Left ventricle myocardium superior (tissue), 1 donor: ENCODE measurements at places on chromosomes 5 and 9.
A peak's percentile ranks its signal among the peaks of the same experiment; 100 is the strongest.

DNA sequence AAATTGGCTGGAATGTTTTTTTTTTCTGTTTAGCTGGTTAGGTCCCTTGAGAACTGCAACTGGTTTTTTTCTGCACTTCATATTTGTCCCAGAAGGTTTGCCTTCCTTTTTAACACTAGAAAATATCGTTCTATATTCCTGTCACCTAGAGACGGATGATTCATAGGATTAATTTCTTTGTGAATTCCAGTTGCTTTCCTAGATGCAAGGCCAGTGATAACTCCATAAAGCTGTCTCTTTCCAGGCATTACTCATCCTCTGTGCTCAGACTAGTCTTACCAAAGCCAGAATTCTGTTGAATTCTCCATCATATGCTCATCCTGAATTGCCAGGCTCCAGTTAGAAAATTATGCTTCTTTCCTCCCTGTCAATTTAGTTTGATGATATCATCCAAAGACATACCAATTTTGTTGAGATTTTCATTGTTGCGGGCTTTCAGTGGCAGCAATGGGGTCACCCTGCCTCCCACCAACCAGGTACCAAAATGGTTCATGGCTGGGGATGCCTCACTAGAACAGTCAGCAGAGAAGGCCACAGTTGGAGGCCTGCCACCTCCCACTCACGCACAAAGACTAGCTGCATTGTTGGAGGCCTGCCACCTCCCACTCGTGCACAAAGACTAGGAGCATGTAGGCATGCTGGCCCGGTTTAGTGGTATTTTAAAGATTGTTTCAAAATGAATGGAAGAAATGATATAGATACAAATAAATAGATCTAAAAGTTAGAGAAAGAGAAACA lies 8.5 kb downstream of the BAAT start:
- DNase-seq: no peak

- no peak for DNase-seq
Observed at GRCh38 chr9:13555989-13556500, 276.6 kb upstream of the MPDZ start.

- no peak for DNase-seq
Observed at GRCh38 chr5:149448831-149449714, 70.0 kb upstream of the IL17B start.

DNA sequence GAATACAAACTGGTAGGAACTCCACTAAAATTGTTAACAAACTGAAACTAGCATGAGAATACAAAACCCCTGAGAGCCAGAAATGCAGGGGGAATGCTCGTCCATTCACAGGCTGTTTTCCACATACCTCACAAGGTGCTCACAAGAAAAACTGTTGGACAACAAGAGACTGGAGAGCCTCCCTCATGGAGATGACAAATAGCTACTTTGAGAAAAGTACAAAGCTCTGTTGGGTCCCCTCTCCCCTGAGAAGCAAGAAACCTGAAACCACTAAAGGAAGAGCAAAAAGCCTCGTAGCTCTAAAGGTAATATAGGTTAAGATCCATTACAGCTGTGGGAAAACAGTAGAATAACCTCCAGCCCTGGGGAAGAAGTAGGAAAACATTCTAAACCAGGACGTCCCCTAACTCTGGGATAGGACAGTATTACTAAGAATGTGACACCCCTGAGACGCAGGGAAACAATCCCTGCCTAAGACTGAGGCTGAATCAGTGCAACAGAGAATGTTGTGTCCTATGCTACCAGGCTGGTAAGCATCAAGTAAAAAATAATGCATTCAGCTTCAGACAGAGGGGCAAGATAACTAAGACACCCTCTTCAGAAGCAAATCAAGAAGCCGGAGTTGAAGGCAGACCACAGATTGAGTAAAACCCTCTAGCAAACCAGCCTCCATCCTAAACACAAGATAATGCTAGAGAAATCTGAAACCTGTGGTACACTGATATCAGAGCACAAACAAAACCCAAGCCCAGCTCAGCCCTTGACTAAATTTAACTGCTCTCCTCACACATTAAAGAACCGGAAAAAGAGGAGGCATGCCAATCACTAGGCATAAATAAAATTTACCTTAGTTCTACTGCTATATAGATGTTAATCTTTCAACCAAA lies 160.2 kb downstream of the SSBP2 start:
- DNase-seq: no peak

DNA sequence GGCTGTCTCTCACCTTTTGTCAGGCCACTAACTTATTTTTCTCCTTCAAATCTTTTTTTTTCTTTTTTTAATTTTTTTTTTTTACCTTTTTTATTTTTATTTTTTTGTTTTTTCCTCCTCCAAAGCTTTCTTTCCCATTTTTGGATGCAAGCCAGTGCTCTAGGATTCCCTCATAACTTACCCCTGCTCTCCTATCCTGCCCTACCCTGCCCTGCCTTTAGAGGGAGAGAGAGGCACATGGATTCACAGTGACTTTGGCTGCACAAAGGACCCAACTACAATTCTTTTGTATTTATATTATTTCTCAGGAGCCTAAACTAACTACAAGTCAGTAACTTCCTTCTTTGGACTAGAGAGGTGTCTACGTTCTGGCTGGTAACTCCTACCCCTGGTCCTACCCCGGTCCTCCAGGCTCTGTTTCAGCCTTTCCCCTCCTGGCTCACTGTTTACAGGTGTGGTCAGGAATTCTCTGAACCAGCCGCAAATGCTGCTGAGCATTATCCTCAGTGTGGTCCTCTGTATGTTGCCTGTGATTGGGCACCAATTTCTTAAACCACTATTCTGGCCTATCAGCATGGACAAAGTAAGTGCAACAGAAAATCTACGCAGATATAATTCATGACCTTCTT lies 8.4 kb upstream of the RUSC2 start:
- DNase-seq: no peak

- no peak for DNase-seq
Observed at GRCh38 chr9:99964336-99964735, 57.9 kb downstream of the STX17 start.

- DNase-seq: no peak
Observed at GRCh38 chr5:80122579-80122978, 87.4 kb downstream of the THBS4 start.

- DNase-seq: no peak
Observed at GRCh38 chr5:131384173-131384572, 120.3 kb downstream of the CDC42SE2 start.

DNA sequence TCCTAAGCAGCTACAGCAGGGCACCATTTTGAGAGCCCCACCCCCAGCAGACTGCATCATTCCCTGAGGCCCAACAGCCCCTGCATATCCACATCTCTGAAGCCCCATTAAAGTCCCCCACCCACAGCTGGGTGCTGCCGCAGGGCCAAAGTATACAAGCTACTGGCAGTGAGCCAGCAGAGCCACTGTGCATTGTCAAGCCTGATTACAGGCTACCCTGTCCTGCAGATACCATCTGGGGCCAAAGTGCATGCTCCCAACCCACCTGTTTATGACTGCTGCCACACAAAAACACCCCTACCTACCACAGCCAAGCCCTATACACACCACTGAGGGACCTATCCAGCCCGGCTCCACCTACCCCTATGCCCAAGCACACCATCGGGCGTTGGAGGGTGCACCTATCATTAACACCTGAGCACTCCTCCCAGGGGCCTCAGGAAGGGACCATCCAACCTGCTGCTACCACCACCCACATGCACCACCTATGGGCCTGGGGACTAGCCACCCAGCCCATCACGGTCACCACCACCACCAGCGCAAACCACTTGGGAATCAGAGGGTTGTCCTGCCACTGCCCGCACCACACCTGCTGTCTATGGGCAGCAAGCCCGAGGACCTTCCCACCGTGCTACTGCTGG lies 105.0 kb downstream of the PLPP1 start:
- DNase-seq: peak; percentile 40

GRCh38 chr9:97237951-97238889 lies 69.2 kb upstream of the CCDC180 start:
- peak; percentile 90 for DNase-seq

- DNase-seq: peak; percentile 38
Observed at GRCh38 chr5:159805021-159805420, 111.3 kb upstream of the ADRA1B start.

DNA sequence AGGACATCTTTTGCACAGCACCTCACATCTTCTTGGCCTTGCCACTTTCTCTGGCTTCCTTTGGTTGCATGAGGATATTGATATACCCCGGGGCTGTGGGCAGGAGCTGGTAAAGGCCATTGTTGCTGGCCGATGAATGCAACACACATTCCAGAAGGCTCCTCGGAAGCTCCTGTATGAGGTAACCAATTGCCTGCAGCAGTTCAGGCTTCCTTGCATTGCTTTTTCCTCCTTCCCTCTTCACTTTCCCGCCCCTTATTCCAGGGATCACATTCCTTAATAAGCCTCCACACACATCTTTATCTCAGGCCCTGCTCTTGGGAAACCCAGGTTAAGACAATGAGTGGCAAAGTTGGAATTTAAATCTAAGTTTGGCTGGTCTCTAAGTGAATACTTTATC lies 505.4 kb upstream of the CLINT1 start:
- no peak for DNase-seq

- DNase-seq: no peak
Observed at GRCh38 chr9:127051881-127052595, 70.4 kb downstream of the ANGPTL2 start.

DNA sequence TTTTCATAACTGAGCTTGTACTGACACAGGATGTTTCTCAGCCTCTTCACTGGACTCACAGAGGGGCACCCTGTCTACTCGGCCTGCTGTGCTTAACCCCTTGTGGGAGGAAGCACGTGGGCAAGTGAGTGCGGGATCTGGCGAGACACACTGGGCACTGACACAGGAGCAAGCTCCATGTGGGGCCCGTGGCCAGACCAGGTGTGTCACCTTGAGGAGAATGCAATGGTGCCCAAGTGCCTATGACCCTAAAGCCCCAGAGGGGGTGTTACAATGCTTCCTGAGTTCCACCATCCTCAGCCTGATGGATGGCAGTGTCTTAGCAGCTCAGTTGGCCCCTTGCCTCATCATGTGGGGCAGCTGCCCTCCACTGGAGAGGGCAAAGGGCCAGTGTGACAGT lies 128.9 kb downstream of the ALDH1A1 start:
- DNase-seq: no peak
